ENCODE measurements at places on chromosomes 5 and 9. TPM values are rescaled to one million over a fixed set of nuclear protein-coding genes. Genes with fewer than 3 reads are reported as not detected.

Gene C9orf153
- total RNA-seq: 0.41 TPM

Gene ABO
- total RNA-seq: 0.14 TPM

Gene BARHL1
- not detected for total RNA-seq

Gene GNG10
- total RNA-seq: 30.9 TPM

Gene PURA
- 11.0 TPM for total RNA-seq

Gene ADCY2
- not detected for total RNA-seq

Gene MFAP3
- total RNA-seq: 21.8 TPM

Gene PCDHA12
- total RNA-seq: not detected

Gene KIAA0825
- total RNA-seq: 0.62 TPM

GRCh38 chr9:15182101-15182551, 124.9 kb downstream of the TTC39B start:
- H3K27me3 ChIP-seq: no peaks in the 10 kb centered on the region
- H3K27ac ChIP-seq: no peak overlapping the region
- no peak for DNase-seq
- no peak overlapping the region for H3K4me3 ChIP-seq
- peaks cover 55% of the 10 kb centered on the region for H3K36me3 ChIP-seq

DNA sequence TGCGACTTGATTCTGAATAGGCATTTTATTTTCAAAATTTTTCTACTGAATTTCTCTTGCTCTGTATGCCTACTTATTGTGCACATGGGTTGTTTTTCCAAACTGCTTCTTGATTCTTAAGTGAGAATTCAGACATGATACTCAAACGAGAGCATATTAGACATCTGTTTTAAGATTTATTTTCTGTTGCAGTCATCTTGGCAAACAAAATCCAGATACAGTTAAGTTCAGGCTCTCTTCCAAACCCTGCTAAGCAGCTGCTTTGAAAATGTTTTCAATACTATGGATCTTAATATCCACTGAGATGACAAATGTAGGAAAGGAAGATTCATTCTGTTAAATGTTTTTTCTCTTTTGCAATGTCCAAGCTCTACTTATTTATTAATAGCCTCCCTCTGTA, 4.5 kb downstream of the TMEM215 start:
- no peaks in the 10 kb centered on the region for H3K36me3 ChIP-seq
- peaks cover 29% of the 10 kb centered on the region for H3K27me3 ChIP-seq
- no peak overlapping the region for H3K27ac ChIP-seq
- no peak for DNase-seq
- no peak overlapping the region for H3K4me3 ChIP-seq
- H3K4me1 ChIP-seq: no peaks in the 10 kb centered on the region

GRCh38 chr9:37963936-37964739, 60.2 kb upstream of the SLC25A51 start:
- peaks cover 39% of the 10 kb centered on the region for H3K4me1 ChIP-seq
- no peak for DNase-seq
- H3K4me3 ChIP-seq: no peak overlapping the region
- H3K36me3 ChIP-seq: no peaks in the 10 kb centered on the region
- no peaks in the 10 kb centered on the region for H3K27me3 ChIP-seq

DNA sequence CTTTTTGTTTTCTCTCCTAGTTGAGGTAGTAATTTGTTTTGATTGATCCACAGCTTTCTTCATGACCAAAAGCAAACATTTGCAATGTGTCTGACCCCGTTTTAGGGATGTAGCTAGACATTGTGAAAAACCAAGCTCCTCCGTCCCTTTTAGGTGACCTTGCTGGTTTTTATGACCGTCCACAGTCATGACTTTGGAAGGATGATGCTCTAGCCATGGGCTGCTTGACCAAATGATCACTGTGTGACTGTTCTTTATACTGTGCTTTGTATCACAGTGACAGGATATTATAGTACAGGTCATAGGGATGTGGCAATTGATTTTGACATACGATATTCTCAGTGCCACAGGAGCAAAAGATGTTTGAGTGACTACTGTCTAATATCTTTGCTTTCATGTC, 54.4 kb downstream of the KCNN2 start:
- no peak for DNase-seq
- no peaks in the 10 kb centered on the region for H3K4me1 ChIP-seq
- no peak overlapping the region for H3K27ac ChIP-seq
- H3K27me3 ChIP-seq: no peaks in the 10 kb centered on the region
- H3K36me3 ChIP-seq: no peaks in the 10 kb centered on the region
- no peak overlapping the region for H3K4me3 ChIP-seq

- H3K4me3 ChIP-seq: no peak overlapping the region
- no peak for DNase-seq
- no peaks in the 10 kb centered on the region for H3K36me3 ChIP-seq
- H3K27ac ChIP-seq: no peak overlapping the region
- H3K27me3 ChIP-seq: peaks cover 65% of the 10 kb centered on the region
- H3K4me1 ChIP-seq: peaks cover 15% of the 10 kb centered on the region
Measured at GRCh38 chr5:159463590-159464321, 133.5 kb upstream of the IL12B start.

GRCh38 chr5:166338801-166339200, 1952.6 kb upstream of the WWC1 start:
- H3K4me3 ChIP-seq: no peak overlapping the region
- no peaks in the 10 kb centered on the region for H3K27me3 ChIP-seq
- no peaks in the 10 kb centered on the region for H3K4me1 ChIP-seq
- no peak overlapping the region for H3K27ac ChIP-seq

- H3K27me3 ChIP-seq: peaks cover 2% of the 10 kb centered on the region
- no peak overlapping the region for H3K27ac ChIP-seq
- H3K36me3 ChIP-seq: no peaks in the 10 kb centered on the region
- no peak overlapping the region for H3K4me3 ChIP-seq
- DNase-seq: no peak
Measured at GRCh38 chr9:113932906-113933584, 56.9 kb downstream of the ZNF618 start.

- no peak for DNase-seq
- H3K4me1 ChIP-seq: peaks cover 27% of the 10 kb centered on the region
- H3K4me3 ChIP-seq: no peak overlapping the region
- peaks cover 1% of the 10 kb centered on the region for H3K27me3 ChIP-seq
Measured at GRCh38 chr5:168120401-168121137, 170.9 kb upstream of the WWC1 start.

DNA sequence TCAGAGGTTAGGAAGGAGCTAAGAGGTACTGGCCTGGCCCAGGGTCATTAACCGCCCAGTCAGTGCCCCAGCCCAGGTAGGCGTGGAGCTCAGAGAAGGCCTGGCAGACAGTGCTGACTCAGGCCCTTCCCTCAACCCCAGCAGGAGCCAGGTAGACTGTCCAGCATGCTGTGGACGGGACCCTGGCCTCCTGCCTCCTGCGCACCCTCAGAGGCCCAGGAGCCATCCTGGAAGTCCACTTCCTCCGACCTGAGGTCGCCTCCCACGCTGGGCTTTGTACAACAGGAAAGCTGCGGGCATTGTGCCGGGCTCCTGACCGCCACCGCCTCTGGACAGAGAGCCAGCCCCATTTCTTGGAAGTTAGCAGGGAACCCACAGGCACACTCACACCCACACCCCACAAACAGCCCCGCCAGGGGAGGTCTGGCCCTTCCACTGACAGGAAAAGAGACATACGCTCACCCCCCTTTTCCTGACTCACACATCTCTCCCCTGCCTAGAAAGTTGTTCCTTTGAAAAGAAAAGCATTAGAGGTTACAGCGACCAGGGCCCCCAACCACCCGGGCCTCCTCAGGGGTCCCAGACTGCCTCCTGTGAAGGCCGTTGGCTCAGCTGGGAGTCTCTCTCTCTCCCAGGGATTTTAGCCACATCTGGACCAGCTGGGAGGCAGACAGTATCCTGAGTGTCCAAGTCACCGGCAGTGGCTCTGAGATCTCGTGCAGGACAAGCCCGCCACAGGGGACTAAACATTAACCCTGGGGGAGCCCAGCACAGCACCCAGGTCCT, 7.7 kb downstream of the RALGDS start:
- H3K27me3 ChIP-seq: no peaks in the 10 kb centered on the region
- H3K4me1 ChIP-seq: peaks cover 28% of the 10 kb centered on the region
- H3K27ac ChIP-seq: peak overlapping the region; percentile 80
- H3K36me3 ChIP-seq: peaks cover 28% of the 10 kb centered on the region
- DNase-seq: no peak
- H3K4me3 ChIP-seq: no peak overlapping the region

DNA sequence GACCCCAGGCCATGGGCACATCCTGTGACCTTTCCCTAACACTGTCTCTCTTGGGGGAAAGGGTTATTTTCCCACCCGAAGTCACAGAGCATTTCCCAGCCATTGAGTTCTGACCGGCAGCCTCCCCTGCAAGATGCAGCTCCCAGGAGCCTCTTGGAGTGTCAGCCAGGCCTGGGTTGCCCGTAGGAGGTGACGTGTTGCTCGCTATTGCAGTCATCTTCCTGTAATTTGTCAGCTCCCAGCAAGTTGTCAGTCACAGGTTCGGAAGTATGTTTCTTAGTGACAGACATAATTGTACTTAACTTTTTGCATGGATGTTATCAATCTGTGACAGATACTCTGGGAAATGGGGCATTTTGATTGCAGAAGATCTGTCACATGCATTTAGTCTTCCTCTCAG, 74.5 kb downstream of the MVB12B start:
- no peak overlapping the region for H3K27ac ChIP-seq
- DNase-seq: no peak
- H3K4me3 ChIP-seq: no peak overlapping the region
- no peaks in the 10 kb centered on the region for H3K36me3 ChIP-seq
- peaks cover 33% of the 10 kb centered on the region for H3K4me1 ChIP-seq

DNA sequence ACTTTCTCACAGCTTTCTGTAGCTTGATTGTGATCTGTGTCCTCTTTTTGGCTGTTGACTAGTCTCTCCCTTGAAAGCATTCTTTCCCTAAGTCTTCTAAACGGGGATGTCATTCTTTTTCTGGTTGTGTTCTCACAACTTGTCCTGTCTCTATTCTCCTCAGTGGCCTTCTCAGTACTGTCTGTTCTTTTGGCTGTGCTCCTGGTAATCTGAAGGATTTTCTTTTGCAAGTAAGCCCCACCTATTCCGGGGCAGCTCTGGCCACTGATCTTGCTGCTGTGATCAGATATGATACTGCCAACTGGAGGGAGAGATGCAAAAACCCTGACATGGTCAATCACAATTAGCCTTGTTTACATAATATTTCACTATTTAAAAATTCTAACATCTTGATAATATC, 172.2 kb downstream of the CDC42SE2 start:
- DNase-seq: no peak
- peaks cover 69% of the 10 kb centered on the region for H3K36me3 ChIP-seq
- peaks cover 3% of the 10 kb centered on the region for H3K4me1 ChIP-seq
- H3K27me3 ChIP-seq: no peaks in the 10 kb centered on the region
- H3K4me3 ChIP-seq: no peak overlapping the region

DNA sequence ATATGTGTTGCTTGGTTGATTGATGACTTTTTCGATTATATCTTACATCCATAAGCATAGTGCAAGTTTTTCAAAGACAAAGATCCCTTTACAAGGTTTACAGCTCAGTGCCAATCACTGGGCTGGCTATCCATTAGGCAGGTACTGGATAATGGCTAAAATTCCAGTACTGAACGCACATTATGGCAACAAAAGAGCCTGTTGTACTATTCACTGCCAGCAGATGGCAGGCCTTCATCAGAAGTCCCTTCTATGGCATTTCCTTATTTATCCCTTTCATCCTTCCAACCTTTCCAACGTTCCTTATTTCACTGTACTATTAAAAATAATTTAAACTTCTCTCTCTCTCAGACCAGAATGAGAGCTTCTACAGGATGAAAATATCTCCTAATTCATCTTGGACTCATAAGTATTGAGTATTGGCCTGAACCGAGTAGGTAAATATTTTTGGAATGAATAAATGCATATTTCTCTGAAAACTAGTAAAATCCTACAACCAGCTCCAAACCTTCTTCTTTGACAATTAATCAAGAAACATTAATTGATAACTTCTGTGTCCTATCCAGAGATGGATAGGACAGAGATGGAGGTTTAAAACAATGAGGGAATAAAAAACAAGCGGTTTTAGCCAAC, 6.7 kb upstream of the WNT8A start:
- H3K27me3 ChIP-seq: no peaks in the 10 kb centered on the region
- no peak overlapping the region for H3K27ac ChIP-seq
- H3K4me1 ChIP-seq: peaks cover 12% of the 10 kb centered on the region
- H3K4me3 ChIP-seq: no peak overlapping the region
- H3K36me3 ChIP-seq: no peaks in the 10 kb centered on the region

- H3K4me3 ChIP-seq: peak overlapping the region; percentile 78
- H3K27me3 ChIP-seq: no peaks in the 10 kb centered on the region
- H3K4me1 ChIP-seq: peaks cover 38% of the 10 kb centered on the region
- DNase-seq: no peak
- peak overlapping the region; percentile 46 for H3K27ac ChIP-seq
Measured at GRCh38 chr9:135908754-135909204, 1.4 kb upstream of the CAMSAP1 start.

- no peak for DNase-seq
- H3K36me3 ChIP-seq: no peaks in the 10 kb centered on the region
- peaks cover 8% of the 10 kb centered on the region for H3K27me3 ChIP-seq
- H3K4me3 ChIP-seq: no peak overlapping the region
- H3K27ac ChIP-seq: no peak overlapping the region
- no peaks in the 10 kb centered on the region for H3K4me1 ChIP-seq
Measured at GRCh38 chr5:88643315-88643714, 239.7 kb downstream of the MEF2C start.

GRCh38 chr9:77183581-77183980, 6.2 kb downstream of the VPS13A start:
- DNase-seq: no peak
- H3K27me3 ChIP-seq: no peaks in the 10 kb centered on the region
- H3K36me3 ChIP-seq: peaks cover 13% of the 10 kb centered on the region
- H3K27ac ChIP-seq: no peak overlapping the region
- no peak overlapping the region for H3K4me3 ChIP-seq

DNA sequence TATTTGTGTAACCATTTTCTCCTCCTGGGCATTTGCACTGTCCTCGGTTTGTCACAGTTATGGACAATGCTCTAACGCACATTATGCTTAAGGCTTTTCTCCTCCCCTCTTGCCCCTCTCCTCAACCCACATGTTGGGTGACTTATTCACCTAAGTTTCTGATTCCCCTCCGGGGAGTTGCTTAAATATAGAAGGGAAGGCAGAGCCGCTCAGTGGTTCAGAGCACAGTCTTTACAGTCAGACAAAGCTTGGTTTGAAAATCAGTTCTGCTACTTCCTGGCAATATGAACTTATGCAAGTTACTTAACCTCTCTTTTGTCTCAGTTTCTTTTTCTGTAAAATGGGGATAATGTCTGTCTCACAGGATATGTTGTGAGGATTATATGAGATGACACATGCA, 41.2 kb upstream of the SPRY4 start:
- H3K4me1 ChIP-seq: peaks cover 9% of the 10 kb centered on the region
- H3K27me3 ChIP-seq: no peaks in the 10 kb centered on the region
- no peaks in the 10 kb centered on the region for H3K36me3 ChIP-seq
- no peak for DNase-seq
- no peak overlapping the region for H3K4me3 ChIP-seq
- no peak overlapping the region for H3K27ac ChIP-seq

Measured in activated T-helper 2 cell treated with anti-CD3 and anti-CD28 coated beads, Interferon-gamma antibody, Interleukin-2, Interleukin-4, amounts not matched to agents 10 μg/mL and 5 μg/mL and 100 μg/mL, durations not matched to agents 14 hours and 24 hours and 36 hours (primary cell).